ENCODE measurements at places on chromosomes 4 and X.

GRCh38 chr4:86439293-86439692, 79.4 kb upstream of the MAPK10 start:
- DNase-seq: no peak

DNA sequence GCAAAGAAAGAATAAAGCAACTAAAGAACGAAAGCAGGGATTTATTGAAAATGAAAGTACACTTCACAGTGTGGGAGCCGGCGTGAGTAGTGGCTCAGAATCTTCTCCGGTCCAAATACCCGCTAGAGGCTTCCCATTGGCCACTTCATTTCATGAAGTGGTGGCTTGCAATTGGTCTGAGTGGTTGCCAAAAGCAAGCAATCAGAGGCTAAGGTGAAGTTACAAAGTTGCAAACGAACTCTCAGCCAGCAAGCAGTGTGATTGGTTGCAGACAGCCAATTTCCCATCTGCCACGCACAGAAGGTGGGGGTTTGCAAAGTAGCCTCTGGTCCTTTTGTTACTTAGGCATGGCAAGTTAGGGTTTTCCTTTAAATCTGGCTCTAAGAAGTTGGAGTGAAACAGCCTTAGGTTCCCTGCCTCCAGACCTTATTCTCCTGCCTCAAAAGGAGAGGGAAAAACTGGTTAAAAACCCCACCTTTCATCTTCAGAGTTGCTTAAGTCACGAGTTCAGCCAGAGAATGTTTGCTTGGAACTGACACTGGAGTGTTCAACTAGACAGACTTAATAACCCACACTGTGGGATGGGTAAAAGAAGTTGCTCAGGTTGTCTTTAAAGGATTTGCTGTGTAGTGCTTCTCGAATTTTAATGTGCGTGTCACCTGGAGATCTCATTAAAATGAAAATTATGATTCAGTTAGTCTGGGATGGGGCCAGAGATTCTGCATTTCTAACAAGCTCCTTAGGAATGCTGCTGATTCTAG, 6.9 kb upstream of the CLOCK start:
- DNase-seq: peak; percentile 11

GRCh38 chr4:152165846-152166245, 370.0 kb downstream of the FBXW7 start:
- DNase-seq: no peak

DNA sequence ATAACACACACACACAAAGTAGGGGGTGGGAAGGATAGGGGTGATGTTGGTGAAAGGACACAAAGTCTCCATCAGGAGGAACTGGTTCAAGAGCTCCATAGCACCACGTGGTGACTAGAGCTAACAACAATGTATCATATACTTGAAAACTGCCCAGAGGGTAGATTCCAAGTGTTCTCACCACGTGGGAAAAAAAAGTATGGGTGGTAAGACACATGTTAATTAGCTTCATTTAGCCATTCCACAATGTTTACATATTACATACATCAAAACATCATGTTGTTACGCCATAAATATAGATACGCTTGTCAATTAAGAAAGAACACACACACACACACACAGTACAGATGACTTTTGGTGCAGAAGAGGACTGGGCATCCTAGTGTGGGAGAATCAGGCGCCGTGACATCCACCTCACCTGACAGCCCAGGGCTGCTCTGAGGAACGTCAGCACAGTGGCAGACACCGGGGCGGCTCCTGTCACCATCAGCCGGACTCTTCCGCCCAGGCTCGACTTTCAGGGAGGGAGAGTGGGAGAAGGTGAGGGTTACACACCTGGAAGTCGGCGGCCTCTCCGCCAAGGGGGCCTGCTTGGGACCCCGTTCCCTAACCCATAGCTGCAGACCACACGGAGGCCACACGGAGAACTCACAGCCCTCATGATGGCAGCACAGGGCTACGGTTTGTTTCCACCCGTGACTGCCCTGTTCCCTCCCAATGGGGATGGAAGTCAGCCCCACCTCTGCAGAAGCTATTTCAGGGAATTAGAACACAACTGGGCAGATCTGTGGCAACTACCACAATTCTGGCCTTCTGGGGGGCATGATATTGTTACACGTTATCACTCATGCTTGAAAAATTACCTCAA, 31.8 kb upstream of the CENPU start:
- no peak for DNase-seq

- DNase-seq: no peak
Observed at GRCh38 chr4:3708611-3709010, 57.6 kb upstream of the ADRA2C start.

DNA sequence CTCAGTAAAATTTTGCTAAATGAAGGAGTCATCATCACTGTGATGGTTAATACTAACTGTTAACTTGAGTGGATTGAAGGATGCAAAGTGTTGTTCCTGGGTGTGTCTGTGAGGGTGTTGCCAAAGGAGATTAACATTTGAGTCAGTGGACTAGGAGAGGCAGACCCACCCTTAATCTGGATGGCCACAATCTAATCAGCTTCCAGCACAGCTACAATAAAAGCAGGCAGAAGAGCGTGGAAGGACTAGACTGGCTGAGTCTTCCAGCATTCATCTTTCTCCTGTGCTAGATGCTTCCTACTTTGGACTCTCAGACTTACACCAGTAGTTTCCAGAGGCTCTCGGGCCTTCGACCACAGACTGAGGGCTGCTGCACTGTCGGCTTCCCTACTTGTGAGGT, 21.3 kb upstream of the WDR44 start:
- no peak for DNase-seq

- DNase-seq: no peak
Observed at GRCh38 chr4:144304025-144304424, 163.5 kb upstream of the GYPA start.

GRCh38 chr4:114026447-114026846, 47.0 kb upstream of the ARSJ start:
- DNase-seq: no peak

DNA sequence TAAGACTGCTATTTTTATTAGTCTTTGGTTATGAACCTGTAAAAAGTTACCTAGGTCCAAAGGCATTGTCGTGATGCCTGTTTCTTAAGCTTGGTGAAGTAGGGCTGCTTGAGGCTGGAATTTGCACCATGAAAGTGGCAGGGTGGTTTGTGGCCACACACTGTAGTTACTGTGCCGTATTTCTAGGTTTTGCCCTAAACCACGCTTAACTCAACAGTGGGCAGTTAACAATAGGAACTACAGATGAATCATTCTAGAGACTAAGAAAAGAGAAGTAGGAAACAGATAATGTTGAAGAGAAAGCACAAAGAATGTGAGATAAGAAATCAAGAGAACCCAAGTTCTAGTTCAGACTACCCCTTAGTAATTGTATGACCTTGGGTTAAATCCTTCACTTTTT, 11.5 kb downstream of the ETNPPL start:
- no peak for DNase-seq

- DNase-seq: peak; percentile 13
Observed at GRCh38 chrX:54248309-54248708, 65.3 kb upstream of the FAM120C start.
